CD4-positive, alpha-beta T cell treated with Interleukin-6 at 100 ng/mL for 8 hours (primary cell): ENCODE measurements at places on chromosomes 2 and 18.

GRCh38 chr2:8116661-8117060, 565.2 kb upstream of the ID2 start:
- DNase-seq: no peak

DNA sequence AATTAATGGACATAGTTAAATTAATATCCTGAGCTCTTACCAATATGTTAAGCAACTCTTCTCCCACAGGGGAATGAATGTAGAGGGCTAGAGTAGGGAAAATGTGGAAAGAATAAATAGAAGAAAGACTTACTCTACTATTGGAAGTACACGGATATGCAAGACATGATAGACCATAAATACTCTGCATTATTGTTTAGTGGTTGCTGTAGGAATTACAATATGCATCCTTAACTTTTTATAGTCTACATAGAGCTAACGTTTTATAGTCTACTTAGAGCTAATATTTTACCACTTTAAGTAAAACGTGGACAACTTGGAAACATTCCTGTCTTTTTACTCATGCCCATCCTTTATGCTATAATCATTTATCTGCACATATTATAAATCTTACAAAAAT, 163.8 kb upstream of the GALNT5 start:
- DNase-seq: no peak

DNA sequence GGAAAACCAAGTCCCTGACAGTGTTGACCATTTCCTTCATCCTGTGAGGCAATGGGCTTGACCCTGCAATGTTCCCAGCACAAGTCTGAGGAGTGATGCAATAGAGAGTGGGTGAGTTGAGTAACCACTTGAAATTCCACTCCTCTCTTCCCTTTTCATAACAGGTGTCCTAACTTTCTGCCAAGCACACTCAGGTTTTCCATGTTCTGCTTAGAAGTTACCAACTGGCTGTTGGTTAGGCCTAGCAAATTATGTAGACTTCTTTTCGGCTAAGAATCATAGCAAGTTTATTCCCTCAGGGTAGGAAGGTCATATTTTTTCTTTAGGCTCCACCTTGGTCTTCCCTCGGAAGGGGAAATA, 11.5 kb downstream of the GNLY start:
- DNase-seq: no peak

DNA sequence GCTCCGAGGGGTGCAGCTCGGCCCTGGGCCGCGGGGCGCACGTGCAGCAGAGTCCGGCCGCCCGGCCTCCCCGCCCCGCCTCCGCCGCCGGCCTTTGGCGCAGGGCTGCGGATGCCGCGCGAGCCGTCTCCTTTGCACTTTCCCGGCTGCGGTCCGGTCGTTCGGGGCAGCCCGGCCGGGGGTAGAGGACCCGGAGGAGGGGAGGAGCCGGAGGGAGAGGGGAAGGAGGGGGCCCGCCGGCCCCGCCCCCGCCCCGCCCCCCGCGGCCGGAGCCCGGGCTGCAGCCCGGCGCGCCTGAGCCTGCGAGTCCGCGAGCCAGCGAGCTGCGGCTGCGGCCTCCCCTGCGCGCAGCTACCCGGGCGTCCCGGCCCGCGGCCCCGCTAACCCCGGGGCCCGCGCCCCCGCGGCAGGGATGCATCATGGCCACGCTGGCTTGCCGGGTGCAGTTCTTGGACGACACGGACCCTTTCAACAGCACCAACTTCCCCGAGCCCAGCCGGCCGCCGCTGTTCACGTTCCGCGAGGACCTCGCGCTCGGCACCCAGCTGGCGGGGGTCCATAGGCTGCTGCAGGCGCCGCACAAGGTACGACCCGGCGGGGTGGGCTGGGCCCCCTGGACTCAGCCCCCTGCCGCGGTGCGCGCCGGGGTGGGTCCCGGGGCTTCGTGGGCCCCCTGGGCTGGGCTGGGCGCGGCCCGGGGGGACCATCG, at the start of gene FHOD3:
Gene FHOD3, plus strand, starts transcription at position 297 of the 709 bp plus-strand sequence. Its CDS starts 123 bp downstream, at position 420.
- no peak for DNase-seq

DNA sequence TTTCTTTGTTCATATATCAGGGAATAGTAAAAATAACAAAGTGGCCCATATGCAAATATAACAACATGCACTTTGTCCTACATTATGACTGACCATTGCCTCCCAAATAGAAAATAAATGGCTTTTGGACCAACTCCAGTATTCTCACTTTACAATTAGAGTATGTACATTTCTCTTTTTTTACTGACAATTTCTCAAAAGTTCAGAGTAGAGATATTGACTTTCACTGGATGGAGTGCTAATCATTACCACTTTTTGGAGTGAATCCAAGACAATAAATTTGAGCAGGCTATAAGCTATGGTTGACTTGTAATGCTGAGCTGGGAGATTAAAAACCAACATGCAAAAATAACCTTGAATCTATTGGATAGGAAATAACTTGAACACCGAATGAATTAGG, 987.4 kb downstream of the SUCLG1 start:
- no peak for DNase-seq

DNA sequence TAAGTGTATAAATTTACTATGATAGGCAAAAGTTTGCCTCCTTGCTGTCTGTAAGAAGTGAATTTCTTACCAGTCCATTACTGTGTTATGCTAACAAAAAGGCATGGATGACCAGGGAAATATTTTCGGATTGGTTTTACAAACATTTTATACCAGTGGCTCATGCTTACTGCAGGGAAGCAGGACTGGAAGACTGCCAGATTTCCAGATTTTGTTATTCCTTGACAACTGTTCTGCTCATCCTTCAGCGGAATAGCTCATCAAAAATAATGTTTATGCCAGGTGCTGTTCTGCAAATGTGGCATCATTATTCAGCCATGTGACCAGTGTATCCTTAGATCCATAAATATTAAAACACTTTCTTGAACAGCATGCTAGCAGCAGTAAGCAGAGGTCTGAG, 40.4 kb upstream of the NETO1 start:
- no peak for DNase-seq

DNA sequence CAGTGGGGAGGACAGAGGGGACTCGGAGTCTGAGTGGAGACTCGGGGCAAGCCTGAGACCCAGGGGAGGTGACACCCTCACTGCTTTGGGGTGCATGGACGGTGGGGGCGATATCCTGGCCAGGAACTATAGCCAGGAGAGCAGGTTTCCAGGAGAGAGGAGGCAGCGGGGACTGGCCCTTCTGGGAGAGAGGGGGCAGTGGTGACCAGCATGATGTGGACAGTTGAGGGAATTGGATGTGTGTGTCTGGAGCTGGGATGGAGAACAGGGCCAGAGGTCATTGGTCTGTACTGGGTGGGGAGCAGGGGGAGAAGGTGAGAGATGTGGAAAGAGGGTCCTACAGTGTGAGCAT, 63.6 kb downstream of the ACKR3 start:
- DNase-seq: no peak

GRCh38 chr2:173754165-173754564, 211.0 kb downstream of the SP3 start:
- DNase-seq: no peak

DNA sequence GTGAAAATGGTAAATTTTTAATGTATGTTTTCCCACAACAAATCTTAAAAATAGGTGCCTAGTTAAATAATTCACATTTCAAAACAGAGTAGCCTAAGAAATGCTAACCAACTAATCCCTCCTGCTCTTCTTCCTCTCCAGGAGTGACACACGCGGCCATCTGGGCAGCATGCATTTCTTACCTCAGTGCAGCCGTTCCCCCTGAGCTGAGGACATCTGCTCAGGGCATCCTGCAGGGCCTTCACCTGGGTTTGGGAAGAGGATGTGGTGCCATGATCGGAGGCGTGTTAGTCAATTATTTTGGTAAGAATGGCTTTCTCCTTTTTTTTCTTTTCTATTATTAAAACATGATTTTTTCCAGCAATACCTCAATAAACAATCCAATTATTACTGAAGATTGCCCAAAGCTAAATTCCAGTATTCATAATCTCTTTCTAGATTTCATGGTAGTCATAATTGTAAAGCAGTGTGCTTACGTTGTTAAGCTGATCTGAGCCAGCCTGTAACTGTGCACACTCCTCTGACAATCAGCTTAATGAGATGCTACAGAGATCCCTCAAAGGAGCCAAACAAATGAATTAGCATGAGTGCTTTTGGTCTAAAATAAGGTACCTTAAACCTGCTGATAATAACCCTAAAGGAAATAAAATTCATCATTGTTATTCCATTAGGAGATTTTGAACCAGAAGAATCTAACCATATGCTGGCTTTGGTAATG, 45.8 kb downstream of the NEMP2 start:
- no peak for DNase-seq

DNA sequence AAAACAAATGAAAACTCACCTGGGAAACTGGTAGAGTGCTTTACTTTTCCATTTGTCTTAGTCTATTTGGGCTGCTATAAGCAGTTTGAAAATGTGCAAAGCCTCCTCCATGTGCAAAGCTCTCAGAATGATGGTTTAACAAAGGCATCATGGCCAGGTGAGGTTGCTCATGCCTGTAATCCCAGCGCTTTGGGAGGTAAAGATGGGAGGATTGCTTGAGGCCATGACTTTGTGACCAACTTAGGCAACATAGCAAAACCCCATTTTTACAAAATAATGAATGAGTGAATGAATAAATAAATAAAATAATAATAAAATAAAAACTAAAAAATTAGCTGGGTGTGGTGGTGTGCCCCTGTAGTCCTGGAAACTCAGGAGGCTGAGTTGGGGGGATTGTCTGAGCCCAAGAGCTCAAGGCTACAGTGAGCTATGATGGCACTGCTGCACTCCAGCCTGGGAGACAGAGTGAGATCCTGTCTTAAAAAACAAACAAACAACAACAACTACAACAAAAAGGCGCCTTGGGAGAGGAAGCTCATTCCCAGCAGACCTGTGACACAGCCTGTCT, 71.8 kb downstream of the MYCN start:
- no peak for DNase-seq

DNA sequence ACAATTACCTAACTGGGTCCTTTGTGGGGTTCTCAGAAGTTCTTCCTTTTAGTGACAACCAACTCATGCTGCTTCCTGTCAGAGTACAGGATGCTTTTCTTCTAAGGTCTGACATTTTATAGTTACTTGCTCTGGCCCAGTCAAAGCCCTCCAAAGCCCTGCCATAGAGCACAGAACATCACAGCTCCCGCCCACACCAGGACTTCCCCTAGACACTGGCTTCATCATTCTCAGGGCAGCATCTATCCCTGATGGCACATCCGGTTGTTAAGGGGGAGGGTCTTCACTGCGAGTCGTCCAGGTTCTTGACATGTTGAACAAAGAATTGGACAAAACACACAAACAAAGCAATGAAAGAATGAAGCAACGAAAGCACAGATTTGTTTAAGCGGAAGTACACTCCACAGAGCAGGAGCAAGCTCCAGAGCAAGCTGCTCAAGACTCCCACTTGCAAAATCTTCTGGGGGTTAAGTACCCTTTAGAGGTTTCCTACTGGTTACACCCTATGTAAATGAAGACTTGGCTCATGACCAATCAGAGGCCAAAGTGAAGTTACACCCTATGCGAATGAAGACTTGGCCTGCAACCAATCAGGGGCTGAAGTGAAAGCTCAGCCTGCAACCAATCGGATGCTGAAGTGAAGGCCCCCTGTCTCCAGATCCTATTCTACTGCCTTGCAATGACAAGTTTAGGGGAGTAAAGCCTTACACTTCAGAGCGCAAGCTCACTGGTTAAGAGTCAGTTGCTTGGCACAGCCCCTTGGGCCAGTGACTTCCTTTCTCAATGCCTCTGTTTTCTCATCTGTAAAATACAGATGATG, 79.0 kb downstream of the HDAC4 start:
- peak; percentile 63 for DNase-seq

GRCh38 chr2:55236992-55237543, 4.6 kb downstream of the RPS27A start:
- no peak for DNase-seq

- no peak for DNase-seq
These were observed 48.3 kb downstream of the SLC66A2 start for GRCh38 chr18:79903071-79903635.

DNA sequence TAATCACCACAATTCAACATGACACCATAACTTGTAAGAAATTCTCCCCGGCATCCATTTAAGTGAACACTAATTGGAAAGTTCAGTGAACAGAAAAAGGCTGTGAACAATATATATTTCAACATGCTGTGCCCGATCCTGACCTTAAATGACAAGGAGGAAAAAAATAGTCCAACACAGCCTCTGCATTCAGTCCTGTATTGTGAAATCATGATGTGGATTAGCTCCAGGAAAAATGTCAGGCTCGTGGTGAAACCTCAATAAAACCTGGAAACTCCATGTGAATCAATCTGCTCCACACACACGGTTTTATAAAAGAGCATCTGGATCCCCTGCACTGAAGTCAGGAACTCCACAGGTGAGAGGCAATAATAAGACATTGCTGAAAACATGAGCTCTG, 145.4 kb upstream of the SPOPL start:
- DNase-seq: no peak

- no peak for DNase-seq
These were observed 91.8 kb downstream of the LOXHD1 start for GRCh38 chr18:46565256-46565655.

DNA sequence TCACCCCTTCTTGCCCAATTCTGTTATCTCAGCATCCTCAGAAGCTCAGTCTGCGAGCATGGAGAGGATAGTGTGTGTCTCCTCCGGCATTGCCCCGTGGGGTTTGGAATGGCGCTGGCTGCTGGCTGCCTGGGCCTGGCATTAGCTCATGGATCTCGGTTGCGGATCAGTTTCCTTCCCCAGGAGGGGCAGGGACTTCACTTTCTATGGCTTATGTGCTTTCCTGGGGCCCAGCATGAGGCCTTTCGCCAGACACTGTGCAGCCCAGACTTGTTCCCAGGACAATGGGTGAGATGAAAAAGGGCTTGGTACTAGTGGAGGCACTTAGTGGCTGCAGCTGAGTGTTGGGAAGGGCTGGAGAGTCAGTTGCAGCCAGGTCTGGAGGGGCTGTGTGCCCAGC, 143.3 kb downstream of the GLI2 start:
- no peak for DNase-seq

GRCh38 chr18:51480407-51481261, 283.2 kb upstream of the MEX3C start:
- no peak for DNase-seq

DNA sequence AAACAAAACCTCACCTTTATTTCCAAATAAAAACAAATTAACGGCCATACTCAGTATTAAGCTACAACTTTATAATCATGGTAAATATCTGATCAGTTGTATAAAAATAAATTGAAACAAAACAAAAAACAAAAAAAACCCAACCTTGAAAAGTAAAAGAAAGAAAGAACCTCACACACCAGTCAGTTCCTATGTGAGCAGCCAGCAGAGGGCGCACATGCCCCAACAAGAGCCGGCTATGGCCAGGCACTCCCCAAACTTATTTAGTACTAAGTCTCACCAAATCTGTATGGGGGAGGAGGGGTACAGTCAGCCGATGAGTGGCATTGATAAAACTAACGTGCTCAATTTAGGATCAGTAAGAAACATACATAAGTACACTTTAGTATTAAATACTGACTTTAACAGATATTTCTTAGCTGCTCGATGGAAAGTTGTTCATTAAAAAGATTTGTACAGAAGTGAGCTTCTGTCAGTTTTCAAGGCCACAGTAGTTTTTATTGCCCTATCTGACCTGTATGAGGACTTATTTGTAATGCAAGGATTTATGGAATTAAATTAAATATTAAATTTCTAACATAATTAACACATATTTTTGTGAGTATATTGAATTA, 172.6 kb downstream of the TCF4 start:
- DNase-seq: peak; percentile 47
